ENCODE measurements at places on chromosomes 3 and 15.

DNA sequence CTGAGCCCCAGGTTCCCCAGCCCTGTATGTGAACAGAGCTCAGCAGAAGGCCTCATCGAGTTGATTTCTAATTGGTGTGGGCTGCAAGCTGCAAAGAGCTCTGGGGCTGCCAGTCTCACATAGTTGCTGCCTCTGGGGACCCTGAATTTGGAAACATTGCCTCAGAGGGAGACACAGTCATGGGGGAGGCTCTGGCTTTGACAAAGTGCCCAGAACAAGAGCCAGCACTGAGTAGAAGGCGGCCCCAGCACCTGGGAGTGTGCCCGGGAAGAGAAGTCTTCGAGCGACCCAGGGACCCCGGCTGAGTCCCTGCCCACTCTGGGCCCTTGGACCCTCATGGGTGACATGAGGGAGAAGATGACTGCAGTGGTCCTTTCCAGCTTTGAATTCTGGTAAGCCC, 7.3 kb downstream of the NTRK3 start:
- DNase-seq: no peak

DNA sequence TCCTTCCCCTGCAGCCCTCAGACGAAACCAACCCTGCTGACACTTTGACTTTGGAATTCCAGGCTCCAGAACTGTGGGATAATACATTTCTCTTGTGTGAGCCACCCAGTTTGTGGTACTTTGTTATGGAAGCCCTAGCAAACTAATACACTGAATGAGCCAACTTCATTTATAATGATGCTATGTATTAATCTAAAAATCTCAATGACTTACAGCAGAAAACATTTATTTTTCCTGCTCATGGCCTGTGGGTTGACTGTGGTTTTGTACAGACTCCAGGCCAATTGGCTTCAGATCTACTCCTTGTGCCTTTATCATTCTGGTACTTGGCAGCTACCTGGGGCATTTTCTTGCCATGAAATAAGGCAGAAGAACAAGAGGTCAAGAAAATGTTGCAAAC, 152.4 kb downstream of the EBLN2 start:
- no peak for DNase-seq

DNA sequence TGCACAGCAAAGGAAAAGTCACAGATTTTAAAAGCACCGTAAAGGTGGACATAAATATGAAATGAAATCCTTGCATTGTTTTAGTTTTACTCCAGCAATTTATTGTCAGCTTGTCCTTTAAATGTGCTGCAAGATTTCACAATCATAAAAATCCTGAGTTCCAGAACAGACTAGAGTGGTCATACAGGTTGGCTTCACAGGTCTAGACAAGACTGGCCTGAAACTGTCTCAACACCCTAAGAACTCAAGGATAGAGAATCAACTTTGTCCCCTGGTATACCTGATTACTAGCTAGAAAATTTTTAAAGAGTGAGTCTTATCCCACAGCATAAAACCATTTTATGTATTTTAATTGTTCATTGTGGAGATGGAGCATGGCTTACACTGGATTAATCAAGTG, 521.7 kb upstream of the MCTP2 start:
- no peak for DNase-seq

GRCh38 chr3:32614956-32615355, 44.3 kb upstream of the DYNC1LI1 start:
- DNase-seq: no peak

DNA sequence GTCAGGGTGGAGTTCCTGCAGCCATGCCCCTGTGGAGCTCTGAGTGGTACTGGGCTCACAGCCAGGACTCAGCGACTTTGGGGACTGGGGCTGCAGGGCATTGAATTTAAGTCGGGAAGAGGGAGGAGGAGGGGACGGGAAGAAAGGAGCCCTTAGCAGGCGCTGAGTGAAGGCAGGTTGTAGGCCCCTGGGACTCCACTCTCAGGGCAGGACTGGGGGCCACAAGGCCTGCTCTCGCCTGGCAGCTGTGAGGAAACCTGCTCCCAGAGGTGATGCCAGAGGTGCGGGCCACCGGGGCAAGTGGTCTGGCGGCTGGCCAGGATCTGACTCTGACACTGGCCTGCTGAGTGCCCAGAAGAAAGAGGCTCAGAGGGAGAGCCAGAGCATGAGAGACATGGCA, 73.5 kb downstream of the EPHB3 start:
- DNase-seq: no peak

DNA sequence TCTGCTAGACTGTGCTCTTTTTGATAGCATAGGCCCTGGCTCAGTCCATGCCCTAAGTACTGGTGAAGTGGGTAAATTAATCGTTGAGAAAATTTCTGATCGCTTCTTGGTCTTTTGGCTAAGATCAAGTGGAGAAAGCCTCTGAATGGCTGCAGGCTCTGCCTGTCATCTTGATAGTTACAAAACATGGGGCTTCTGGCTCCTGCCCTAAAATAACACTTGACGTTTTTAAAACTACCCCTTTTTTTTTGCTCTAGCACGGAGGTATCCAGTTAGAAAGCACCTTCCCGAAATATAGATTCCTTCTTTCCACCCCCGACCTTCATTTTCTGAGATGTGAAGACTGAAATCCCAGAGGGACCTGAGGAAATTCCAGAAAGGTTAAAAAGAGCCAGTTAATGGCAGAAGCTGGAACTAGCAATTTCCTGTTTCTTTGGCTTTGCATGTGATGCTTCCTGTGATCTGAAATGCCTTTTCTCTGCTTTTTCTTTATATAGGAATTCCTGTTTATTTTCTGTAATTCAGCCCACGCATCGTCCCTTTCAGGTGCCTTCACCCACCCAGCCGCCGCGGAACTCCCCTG, 799 bp upstream of the C2CD4B start:
- DNase-seq: no peak

- DNase-seq: no peak
These were observed 148.4 kb downstream of the B3GALNT1 start for GRCh38 chr3:160956785-160957184.

DNA sequence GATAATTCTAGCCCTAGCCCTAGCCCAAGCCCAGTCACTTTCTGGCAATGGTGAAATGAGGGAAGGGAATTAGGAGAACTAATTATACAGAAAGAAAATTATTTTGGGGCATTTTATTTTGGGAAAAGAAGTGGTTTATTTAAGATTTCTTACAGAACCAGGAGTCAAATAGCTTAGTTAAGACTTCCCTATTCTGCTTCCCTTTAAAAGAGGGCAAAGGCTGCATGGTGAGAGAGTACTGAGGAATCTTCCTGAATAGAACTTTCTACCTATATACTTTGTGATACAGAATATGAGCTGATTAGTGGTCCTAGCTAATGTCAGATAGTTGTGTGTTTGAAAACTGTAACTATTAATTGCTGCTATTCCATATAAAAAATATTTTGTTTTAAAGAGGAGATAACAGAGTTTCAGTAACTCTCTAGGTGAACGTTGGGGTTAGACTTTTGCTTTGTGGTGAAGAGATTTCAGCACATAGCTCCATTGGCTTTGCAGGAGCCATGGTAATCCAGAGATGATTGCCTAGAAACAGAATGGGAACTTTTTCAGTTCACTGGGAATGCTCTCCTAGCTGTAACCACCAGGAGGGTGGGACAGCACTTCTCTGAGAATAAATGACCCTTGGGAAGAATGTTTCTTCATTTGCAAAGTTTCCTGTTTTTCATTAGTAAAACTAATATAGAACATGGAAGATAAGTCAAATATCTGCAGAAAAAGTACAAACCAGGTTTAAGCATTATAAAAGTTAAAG, 5.3 kb upstream of the GCSAM start:
- DNase-seq: no peak

DNA sequence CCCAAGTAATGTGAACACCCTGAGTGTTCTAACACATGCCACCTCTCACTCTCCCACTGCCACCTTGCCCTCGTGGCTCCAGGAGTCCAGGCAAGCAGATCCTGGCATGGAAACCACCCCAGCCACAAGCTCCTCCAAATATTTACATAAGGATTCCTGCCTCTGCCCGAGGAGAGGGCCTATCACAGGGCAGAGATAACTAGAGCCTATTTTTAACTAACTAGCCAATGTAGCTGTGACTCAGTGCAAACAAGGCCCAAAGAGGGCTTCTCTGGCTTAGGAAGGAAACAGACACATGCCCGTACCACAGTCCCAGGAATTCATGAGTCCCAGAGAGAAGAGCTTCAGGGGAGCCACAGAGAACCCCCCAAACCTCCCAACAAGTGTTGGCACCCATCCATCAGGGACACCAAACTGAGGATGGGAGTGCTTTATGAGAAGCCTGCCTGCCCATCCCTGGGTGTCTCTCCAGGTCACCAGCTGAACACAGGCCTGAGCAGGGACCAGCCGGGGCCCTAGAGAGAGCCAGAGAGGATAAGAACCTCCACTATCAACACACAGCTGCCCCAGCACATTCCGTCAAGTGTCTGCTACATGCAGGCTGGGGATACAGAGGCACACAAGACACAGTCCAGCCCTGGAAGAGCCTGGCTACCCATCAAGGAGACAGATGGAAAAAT, 9.2 kb downstream of the FYCO1 start:
- no peak for DNase-seq

DNA sequence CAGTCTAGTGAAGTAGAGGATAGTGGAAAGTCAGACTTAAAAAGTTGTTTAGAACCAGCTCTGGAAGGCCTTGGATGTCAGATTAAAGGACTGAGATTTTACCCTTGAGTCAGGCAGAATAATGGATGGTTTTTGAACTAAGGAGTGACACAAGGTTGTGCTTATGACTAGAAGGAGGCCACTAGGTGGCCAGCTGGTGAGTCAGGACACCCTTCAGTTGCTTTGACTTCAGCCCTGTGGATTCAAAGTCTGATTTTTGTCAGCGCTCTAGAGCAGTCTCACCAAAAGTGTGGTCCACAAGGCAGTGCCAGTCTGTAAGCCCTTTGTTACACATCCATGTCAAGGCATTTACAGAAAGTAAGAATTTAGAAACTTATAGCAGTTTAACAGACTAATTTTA, 3.8 kb upstream of the GABPB1 start:
- peak; percentile 55 for DNase-seq

- DNase-seq: no peak
These were observed 59.9 kb downstream of the SSUH2 start for GRCh38 chr3:8584661-8585060.

- DNase-seq: no peak
These were observed 275.2 kb downstream of the SATB1 start for GRCh38 chr3:18149935-18150334.

DNA sequence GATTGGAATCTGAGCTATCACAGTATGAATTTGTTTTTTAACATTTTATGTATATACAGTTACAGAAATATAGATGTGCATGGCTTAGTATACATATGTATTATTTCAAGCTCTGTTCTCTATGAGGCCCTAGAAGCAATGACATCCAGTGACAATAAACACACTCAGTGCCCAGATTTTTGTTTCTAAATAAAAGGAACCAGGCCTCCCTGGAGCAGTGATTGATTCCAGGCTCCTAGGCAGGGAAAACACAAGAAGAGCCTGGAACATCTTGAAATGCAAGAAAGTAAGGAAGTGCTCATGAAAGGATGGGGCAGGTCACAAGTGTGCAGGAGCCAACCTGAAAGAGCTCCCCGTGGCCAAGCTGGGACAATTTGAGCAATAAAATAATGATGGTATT, 18.5 kb upstream of the CGNL1 start:
- no peak for DNase-seq

GRCh38 chr3:124453189-124453588, 277.1 kb upstream of the UMPS start:
- no peak for DNase-seq

GRCh38 chr15:98812716-98813446, 164.5 kb downstream of the IGF1R start:
- DNase-seq: no peak

GRCh38 chr15:62416526-62416925, 251.4 kb upstream of the C2CD4B start:
- DNase-seq: no peak

DNA sequence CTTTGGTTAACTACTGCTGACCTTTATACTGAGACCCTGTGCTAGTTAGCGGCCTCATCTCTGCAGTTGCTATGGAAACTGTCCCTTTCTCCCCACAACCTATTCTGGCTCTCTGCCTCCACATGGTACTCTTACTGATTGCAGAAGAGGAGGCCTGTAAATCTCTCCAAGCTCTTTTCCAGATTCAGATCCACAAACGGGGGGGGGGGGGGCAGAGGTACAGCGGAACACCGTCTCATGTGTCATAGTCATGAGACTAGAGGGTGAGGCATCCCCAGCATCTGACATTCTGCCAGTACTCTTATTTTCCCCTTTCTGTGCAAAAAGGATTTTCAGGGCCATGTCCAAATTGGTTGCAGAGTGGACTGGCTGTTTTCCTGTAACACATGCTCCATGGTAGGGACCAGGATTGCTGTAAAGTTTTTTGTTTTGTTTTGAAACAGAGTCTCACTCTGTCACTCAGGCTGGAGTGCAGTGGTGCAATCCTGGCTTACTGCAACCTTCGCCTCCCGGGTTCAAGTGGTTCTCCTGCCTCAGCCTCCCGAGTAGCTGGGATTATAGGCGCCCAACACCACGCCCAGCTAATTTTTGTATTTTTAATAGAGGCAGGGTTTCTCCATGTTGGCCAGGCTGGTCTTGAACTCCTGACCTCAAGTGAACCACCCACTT, 8.3 kb upstream of the MAP1A start:
- DNase-seq: no peak
